SW 1271 (cell line): ENCODE measurements at places on chromosomes 4 and X.

DNA sequence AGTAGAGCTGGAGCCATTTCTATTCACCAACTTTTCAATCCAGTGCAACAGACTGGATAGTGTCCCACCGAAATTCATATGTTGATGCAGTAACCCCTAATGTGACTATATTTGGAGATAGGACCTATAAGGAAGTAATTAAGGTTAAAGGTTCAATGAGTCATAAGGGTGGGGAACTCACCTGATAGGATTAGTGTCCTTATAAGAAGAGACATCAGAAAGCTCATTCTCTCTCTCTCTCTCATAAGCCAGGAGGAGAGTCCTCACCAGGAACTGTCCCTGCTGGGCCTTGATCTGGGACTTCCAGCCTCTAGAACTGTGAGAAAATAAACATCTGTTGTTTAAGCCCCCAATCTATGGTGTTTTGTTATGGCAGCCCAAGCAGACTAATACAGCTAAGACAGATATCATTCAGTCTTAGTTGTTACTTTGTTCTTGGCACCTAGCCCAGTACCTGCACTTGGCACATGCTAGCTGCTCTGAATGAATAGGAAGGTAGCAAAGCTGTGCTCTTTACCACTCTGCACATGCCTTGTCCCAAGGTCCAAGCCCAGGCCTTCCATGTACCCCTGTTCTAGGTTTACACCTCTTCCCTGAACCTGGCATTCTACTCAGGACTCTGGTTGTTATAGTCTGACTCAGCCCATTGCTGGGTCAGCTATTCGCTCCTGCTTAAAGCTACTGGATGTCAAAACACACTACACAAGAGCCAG, 19.2 kb upstream of the BRS3 start:
- DNase-seq, result no peak

- DNase-seq, result no peak
Measured at GRCh38 chr4:186634591-186635128, 79.3 kb upstream of the MTNR1A start.

- DNase-seq, result no peak
Measured at GRCh38 chrX:456551-457291, 70.0 kb upstream of the PPP2R3B start.

GRCh38 chr4:157978680-157979361, 194.0 kb downstream of the GASK1B start:
- peak; percentile 35 for DNase-seq

GRCh38 chrX:6885396-6885795, 262.1 kb upstream of the STS start:
- DNase-seq, result no peak

- no peak for DNase-seq
Measured at GRCh38 chr4:10619220-10619619, 65.3 kb downstream of the CLNK start.

- DNase-seq, result no peak
Measured at GRCh38 chr4:91502365-91502764, 801.4 kb upstream of the GRID2 start.

GRCh38 chr4:149790172-149790907, 25.3 kb downstream of the IQCM start:
- DNase-seq, result no peak

DNA sequence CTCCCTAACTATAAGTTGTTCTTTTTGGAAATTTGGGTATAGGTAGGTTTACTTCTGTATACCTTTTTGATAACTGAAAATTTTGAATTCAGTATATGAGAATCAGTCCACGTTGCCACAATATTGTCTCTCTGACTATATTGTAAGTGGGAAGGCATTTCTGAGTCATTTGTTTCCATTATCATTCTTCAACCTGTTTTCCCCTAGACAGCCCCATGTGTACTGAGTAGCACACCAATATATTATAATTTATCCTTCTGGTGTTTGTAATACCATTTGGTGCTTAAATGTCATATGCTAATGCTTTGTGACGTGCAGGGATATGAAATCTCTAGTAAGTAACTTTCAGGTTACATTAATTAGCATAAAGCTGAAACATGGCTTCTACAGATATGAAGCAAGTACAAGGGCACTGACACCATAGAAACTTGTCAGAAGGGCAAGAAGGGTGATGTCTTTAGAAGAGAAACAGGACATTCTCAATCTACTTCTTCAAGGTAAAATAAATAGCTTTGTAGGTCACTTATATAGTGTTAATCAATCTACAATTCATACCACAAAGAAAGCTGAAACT, 27.7 kb downstream of the PAK3 start:
- DNase-seq, result no peak
